ENCODE measurements at places on chromosomes 13 and 19. TPM values are rescaled to one million over a fixed set of nuclear protein-coding genes. Genes with fewer than 3 reads are reported as not detected.
A peak's percentile ranks its signal among the peaks of the same experiment; 100 is the strongest.

Gene CARM1
- 10.1 TPM for total RNA-seq

Gene JSRP1
- 0.92 TPM for total RNA-seq

GRCh38 chr19:5200844-5201243 lies 139.8 kb downstream of the PTPRS start:
- no peak for DNase-seq

DNA sequence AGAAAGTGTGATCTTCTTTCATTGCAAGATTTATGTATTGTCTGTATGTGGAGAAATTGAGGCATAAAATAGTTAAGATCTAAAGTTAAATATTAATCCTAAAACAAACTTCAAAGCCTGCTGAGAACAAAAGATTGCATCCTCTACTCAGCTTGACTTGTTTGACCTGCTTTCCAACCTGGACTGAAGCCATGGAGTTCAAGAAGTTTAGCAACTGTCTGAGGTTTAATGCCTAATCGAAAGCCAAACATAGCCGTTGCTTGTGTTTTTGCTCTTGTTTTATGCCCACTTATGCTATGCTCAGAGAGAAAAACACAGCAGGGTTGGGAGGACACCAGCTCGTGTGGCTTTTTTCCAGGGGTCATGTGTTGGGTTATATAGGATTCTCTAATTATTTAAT lies 135.6 kb downstream of the NUFIP1 start:
- DNase-seq: no peak

DNA sequence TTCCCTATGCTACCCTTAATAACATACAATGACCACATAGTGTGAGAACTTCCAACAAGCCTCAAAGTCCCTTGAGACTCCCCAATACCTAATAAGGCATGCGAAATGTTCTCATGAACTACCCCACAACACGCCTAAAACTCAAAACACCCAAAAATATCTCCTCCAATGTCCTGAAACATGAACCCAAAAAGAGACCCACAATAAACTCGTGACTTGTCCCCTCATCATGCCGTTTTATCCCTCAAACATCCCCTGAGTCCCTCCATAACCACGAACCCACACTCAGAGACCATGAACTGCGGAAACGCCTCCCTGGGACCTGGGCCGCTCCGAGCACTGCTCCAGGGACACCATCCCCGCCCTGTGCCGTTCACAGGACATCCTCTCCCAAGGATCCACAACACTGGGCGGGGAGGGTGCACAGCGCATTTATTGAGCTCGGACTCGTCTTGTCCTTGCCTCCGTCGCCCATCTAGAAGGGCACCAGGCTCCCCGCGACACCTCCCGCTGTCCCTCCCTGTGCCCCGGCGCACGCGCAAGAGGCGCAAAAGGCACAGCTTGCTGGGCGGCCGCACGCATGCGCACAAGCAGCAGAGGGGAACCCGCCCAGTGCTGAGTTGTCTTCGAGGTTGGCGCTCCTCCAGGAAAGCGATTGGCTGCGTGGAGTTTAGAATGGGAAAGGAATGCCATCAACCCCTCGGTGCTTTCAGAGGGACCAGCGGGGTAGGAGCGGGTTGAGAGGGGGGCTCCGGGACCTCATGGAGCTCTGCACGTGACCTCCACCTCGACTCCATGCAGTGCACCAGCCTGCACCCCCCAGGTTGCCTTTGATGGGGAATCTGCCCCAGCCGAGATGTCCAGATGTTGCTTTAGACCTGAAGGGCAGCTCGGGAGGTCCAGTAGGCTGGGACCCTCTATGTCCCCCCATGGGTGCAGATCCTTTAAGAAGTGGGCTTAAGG lies 8.8 kb downstream of the FXYD3 start:
- DNase-seq: peak; percentile 98

- no peak for DNase-seq
Observed at GRCh38 chr13:59300355-59301173, 863.2 kb downstream of the DIAPH3 start.

GRCh38 chr13:113949546-113949945 lies 24.3 kb downstream of the C13orf46 start:
- DNase-seq: no peak

DNA sequence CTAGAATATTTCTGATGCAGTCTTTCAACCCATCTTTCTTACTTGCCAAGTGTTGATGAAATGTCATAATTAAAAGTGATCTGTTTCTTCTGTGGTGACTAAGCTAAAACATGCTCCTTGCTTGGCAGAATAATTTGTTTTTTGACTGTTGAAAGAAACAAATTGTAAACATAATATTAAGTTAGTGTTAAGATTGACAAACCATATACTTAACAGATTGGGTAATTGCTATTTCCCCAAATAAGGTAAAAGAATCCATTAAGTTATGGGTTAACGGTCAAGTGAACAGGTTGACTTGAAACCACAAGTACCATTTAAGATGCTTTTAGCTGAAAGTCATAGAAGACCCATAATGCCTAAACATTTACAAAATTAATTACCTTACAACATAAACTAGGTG lies 62.9 kb downstream of the TEX26 start:
- DNase-seq: no peak

- DNase-seq: no peak
Observed at GRCh38 chr19:39200803-39201115, 3.3 kb downstream of the SYCN start.

All from ovary (tissue), 10 donors.